ENCODE measurements at places on chromosomes 7 and 10. TPM values are rescaled to one million over a fixed set of nuclear protein-coding genes. Genes with fewer than 3 reads are reported as not detected.

GBX1 gene
- total RNA-seq: 13.8 TPM

CCL24 gene
- total RNA-seq: not detected

DNA sequence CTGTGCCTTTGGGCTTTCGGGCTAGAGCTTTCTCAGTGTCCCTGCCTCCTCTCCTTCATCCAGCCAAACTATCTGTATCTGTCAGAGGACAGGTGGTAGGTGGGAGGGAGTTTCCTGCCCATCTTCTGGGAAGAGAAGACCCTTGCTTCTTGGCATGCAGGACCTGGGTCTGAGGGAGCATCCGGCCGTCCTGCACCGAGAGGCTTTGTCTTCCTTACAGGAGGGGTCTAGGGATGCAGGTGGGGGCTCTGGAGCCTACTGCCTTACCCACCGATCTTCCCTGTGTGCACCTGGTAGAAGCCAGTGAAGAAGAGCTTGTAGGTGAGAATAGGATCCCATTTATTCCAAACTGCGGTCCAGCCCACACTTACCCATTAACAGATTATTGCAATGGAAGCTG, 5.8 kb upstream of the KLF6 start:
- peaks cover 9% of the 10 kb centered on the region for H3K27me3 ChIP-seq
- H3K4me1 ChIP-seq: peaks cover 11% of the 10 kb centered on the region
- no peak for DNase-seq
- no peak overlapping the region for H3K4me3 ChIP-seq
- H3K36me3 ChIP-seq: no peaks in the 10 kb centered on the region
- no peak overlapping the region for H3K27ac ChIP-seq

GRCh38 chr10:29917311-29917710, 142.1 kb downstream of the JCAD start:
- H3K36me3 ChIP-seq: no peaks in the 10 kb centered on the region
- no peak for DNase-seq
- H3K4me3 ChIP-seq: no peak overlapping the region
- H3K4me1 ChIP-seq: no peaks in the 10 kb centered on the region
- H3K27ac ChIP-seq: no peak overlapping the region

DNA sequence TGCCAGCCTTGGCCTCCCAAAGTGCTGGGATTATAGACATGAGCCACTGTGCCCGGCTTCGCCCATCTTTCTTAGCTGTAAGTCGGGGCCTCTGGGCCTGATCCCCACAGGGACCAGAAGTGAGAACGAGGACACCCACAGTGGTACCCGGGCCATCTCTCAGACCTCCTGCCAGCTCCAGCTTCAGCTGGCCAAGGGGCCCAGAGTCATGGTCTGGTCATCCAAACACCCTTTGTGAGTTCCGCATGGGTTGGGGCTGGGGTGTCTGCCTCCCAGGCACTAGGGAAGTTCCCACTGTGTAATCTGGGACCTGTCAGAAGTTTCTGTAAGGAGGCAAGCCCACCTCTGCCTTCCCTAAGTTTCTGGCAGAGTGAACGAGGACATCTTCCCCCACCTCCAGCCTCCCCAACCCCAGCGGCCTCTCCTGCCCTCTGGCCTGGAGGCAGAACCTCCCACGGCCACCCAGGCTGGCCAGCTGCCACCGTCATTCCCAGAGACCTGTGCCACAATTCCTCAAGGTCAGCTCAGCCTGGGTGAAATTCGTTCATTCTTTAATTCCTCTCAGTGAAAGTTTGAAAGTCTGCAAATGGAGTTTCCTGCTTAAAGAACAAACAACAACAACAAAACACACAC, 19.5 kb upstream of the FOXL3 start:
- H3K4me1 ChIP-seq: no peaks in the 10 kb centered on the region
- H3K36me3 ChIP-seq: peaks cover 24% of the 10 kb centered on the region
- no peak overlapping the region for H3K4me3 ChIP-seq
- H3K27me3 ChIP-seq: peaks cover 15% of the 10 kb centered on the region
- DNase-seq: no peak
